ENCODE measurements at places on chromosomes 2 and 18.

- DNase-seq: no peak
Measured at GRCh38 chr2:224876522-224876921, 160.4 kb upstream of the CCDC195 start.

- DNase-seq: peak; percentile 70
Measured at GRCh38 chr2:85551698-85552678, 9.3 kb downstream of the GGCX start.

DNA sequence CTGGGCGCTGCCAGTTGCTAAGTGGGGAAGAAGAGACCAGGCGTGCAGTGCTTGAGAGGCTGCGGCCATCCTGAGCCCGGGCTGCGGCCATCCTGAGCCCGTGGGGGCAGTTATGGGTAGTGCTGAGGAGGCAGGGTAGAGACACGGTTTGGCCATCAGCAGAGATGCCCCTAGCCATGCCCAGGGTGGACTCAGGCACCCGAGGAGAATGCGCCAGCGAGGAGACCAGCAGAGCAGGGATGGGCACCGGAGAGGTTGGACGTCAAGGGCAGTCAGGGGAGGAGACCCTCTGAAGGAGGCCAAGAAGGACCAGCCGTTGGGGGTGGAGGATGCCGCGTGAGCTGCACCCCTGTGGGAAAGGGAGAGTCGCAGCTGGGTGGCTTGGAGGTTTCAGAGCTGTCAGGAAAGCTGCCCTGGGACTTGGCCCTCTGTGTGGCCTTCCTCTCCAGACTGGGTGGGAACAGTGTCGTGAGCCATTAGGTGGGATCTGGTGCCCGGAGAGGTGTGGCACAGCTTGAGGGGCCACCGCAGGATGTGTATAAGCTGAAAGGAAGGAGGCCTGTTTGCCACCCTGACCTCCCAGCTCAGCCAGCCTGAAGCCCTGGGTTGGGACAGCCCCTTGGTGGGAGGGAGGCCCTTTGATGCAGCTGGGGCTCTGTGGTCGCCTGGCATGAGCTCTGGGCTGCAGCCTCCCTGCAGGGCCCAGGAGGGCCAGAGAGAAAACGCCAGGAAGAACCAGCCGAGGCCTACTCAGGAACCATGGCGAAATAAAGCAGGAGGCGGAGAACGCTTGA lies 56.0 kb downstream of the SH3BP4 start:
- DNase-seq: no peak

GRCh38 chr2:202140522-202141252 lies 67.6 kb downstream of the KIAA2012 start:
- DNase-seq: no peak

- no peak for DNase-seq
Measured at GRCh38 chr2:99918389-99918788, 224.0 kb downstream of the AFF3 start.

DNA sequence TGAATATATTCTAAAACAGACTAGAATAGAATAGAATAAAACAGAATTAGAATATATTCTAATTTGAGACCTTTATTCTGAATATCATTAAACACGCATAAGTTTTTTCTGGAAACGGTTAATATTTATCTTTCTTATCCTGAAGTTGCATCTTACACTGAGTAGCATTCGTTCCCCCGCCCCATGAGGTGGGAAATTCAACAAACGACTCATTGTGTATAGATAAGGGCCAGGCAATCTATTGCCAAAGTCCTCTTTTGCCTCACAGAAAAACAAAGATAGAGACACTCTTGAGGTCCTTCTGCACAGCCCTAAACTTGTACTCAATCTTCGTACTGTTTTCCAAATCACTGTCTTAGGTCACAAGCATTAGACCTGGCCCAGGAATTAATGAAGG lies 98.1 kb downstream of the COL6A3 start:
- no peak for DNase-seq

GRCh38 chr18:79479116-79479760 lies 83.5 kb downstream of the NFATC1 start:
- no peak for DNase-seq

DNA sequence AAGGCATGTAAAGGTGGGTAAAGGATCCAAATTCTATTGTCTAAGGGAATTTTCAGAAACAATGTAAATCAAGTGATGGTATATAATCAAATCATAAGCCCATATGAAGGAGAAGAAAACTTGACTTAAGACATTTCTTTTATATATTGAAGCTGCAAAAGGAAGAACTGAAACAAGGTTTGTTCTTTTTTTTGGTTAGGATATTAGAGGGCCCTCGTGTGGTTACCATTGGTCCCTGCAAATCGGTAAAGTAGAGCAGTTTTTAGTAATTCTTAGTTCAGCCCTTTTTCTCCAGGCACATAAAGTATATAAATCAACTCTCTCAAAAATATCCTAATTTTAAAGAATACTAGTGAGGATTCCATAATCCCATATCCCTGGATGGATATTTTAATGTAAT lies 105.6 kb upstream of the STK17B start:
- DNase-seq: no peak

GRCh38 chr2:204104811-204105210 lies 168.2 kb downstream of the ICOS start:
- DNase-seq: no peak

DNA sequence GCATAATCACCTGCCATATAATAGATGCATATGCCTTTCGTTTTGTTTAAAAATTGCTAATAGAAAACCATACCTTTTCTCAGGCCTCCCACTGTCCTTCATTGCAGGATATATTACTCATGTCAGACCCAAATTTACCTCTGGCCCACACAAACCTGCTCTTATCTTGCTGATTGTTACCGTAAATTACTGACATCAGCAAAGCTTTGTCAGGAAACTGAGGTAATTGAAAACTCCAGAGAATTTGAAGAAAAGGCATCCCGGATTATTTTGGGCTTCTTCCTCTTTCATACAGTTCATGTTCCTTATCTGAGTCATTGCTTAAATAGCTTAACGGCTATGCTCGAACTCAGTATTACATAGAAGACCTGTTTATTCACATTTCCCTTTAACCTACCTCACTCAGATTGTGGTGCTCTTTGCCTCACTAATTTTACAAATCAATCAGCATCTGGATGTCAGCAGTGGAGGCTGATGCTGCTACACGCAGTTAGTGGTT lies 145.7 kb downstream of the ZEB2 start:
- no peak for DNase-seq

GRCh38 chr2:176385219-176385759 lies 116.0 kb downstream of the MTX2 start:
- no peak for DNase-seq

DNA sequence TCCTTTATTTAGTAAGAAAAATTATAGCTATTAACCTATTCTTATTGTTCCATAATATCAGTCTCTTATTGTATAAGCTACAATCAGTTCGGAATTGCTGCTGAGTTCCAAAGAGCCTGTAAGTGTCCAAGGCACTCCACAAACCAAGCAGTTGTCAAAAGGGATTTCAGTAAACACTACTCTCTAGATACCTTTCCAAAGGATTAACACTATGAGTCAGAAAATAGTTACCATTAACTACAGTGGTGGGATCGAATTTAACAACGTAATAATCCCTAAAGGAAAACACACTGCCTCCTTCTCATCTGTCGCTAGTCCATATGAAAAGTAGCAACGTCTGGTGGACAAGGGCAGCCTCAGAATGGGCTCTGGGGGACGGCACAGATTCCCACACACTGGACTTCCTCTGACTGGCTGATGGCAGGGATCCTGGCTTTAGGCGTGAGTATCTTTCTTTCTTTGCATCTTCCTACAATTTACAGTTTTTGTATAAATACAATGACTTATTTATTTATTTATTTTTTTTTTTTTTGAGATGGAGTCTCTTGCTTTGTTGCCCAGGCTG lies 8.8 kb downstream of the TGFBRAP1 start:
- DNase-seq: no peak

DNA sequence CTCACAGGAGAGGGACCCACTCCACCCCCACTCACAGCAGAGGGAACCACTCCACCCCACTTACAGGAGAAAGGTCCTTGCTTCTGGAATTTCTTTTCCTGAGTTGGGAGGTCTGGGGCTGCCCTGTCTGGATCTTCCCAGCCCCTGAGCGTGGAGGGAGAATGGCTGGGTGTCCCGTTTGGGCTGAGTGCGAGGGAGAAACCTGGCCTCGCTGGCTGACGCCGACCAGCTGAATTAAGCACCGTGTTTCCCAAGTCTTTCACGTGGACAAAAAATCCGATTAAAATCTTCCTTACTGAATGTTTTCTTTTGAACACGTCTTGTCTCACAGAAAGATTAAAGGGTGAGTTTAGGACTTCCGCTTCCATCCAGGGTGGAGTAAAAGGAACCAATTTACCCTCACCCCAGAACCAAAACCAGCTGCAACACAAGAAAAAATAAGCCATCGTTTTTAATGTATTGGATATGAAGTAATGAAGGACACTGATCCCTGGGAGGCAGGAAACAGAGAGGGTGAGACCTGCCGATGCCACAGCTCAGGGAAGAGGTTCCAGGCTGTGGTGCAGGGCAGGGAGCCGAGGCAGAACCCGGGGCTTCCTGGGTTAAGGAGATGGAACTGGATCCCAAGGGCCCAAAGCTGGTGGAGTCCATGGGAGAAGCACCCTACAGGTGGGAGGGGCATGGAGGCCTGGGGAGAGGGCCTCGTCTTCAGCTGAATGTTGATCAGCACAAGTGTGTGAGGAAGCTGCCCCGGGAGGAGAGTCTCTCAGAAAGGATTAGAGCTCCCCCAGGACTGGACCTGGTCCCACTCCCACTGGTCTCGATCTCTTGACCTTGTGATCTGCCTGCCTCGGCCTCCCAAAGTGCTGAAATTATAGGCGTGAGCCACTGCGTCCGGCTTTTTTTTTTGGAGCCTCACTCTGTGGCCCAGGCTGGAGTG lies 60.3 kb downstream of the RTP5 start:
- no peak for DNase-seq

- no peak for DNase-seq
Measured at GRCh38 chr2:197256547-197257170, 53.9 kb downstream of the ANKRD44 start.

DNA sequence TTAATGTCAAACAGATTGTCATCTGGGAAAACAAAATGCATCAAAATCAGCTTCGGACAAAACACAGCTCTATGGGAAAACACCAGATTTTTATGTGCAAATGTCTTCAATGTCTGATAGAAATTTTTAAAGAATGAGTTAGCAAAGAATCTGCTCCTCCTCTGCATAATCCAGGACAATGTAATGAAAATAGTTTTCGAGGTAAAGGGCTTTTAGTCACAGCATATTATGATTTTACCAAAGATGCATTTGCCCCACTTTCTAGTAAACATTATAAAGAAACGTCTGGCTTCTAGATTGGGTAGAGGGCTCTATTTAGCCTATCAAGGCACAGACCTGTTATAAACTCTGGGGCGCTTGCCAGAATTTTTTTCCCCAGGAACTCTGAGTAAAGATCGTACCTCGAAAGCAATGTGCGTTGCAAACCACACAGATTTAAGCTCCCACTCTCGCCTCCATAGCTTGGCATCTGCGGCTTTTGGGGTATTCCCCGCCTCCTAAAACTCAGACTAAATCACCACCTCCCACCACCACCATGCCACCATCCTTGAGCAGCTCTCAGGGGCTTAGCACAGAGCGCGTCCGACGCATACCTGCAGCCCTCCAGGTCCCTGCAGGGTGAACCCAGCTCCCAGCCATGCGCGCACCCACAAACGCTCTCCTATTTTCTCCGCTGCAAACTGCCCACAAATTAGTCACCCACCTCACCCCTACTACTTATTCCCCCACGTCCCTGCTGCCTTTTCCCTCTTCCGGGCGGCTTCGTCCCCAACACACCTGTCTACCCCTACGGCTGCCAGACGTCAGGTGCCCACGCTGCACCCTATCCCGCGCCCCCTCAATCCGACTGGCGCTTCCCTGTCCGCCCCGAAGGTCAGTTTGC lies 829 bp downstream of the ACVR1C start:
- peak; percentile 49 for DNase-seq

DNA sequence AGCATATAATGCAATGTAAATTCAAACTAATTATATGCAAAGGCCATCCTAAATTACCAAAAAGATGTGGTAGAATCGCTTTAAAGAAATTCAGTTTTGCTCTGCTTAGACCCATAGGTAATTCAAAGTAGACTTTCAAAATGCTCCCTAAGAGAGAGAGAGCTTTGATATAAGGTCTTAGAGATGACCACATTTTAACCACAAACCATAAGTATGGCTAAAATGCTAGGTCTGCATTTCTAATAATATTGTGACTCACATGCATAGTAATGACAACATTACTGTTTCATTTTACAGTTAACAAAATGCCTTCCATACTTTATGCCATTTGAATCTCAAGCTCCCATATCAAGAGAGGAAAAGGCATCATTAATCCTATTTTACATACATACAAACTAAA lies 144.5 kb downstream of the RAD51AP2 start:
- DNase-seq: no peak
